ENCODE measurements at places on chromosomes 1 and 21.

- no peak for DNase-seq
Measured at GRCh38 chr1:93565496-93566206, 116.0 kb downstream of the BCAR3 start.

DNA sequence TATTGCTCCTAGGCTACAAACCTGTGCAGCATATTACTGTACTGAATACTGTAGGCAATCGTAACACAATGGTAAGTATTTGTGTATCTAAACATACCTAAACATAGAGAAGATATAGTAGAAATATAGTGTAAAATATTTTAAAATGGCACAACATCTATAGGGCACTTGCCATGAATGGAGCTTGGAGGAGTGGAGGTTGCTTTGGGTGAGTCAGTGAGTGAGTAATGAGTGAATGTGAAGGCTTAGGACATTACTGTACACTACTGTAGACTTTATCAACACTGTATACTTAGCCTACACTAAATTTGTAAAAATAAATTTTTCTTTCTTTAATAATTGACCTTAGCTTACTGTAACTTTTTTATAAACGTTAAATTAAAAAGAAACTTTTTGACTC is 7.9 kb downstream of the LEFTY2 start:
- no peak for DNase-seq

DNA sequence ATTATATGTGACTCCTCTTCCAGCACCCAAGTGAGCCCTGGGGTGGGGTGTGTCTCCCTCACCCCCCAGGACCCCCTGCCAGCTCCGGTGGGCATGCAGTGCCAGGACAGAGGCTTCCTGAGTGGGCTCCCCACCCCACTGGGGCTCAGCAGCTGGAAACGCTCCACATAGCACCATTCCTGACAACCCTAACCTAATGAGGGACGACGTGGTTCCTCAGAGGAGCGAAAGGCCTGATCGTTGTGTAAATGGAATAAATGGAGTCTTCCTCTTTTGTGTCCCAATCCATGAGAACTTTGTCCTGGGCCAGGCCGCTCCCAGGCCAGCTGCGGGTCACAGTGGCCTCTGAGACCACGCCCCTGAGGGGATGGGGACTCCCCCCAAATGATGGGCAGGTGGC is 1.8 kb upstream of the TSPEAR start:
- DNase-seq: no peak

DNA sequence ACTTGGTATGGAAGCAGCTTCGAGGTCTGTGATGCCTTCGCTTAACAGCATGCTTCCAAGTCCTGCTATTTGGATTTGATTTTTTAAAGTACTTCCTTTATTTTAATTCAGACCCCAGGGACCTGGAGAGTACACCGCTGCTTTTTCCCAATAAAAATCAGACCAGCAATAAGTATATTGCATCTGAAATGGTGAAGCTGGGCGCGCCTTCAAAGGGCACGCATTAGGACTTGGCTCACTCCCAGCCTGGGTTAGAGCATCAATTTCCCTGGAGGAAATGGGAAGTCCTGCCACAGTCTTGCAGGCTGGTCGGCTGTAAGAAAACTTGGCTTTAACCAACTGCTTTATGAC is 325.1 kb downstream of the RRAGC start:
- no peak for DNase-seq

DNA sequence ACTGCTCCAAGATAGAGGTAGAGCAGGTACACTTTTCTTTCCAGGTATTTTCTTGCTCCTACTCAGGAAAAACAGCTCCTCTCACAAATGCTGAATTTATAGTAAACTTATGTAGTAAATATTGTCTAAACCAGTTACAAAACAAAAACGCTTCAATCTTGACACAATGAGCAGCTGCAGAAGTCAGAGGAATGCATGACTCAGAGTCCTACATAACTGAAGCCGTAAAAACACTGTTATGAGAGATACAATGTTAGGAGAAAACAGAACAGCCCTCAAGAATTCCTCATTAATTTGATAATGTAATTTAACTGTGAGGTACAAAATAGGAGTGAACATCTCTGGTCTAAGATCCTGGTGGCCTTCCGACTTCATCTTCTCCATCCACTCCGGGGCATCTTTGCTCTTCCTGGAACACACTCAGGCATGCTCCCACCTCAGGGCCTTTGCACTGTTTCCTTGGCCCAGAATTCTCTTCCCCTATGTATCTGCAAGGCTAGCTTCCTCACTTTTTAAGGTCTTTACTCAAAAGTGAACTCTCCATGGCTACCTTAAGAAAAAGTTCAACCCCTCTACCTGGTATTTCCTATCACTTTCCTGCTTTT is 138.5 kb downstream of the SLC45A1 start:
- no peak for DNase-seq

All from activated CD4-positive, alpha-beta T cell treated with anti-CD3 and anti-CD28 coated beads, Interleukin-2, amount 50 U/mL, for 16 hours (primary cell).